Mammary epithelial cell (primary cell): ENCODE measurements at places on chromosomes 12 and 14. TPM values are rescaled to one million over a fixed set of nuclear protein-coding genes. Genes with fewer than 3 reads are reported as not detected.

The CFAP251 gene
- 16.3 TPM for polyA plus RNA-seq

The DBX2 gene
- not detected for polyA plus RNA-seq

The KRT72 gene
- not detected for polyA plus RNA-seq

The SLC17A8 gene
- not detected for polyA plus RNA-seq

The ING4 gene
- polyA plus RNA-seq = 20.3 TPM

The SLC5A8 gene
- 0.01 TPM for polyA plus RNA-seq

The RFLNA gene
- polyA plus RNA-seq = 0.20 TPM

The MYF5 gene
- not detected for polyA plus RNA-seq

The GYS2 gene
- polyA plus RNA-seq = not detected

The ACSS3 gene
- 0.01 TPM for polyA plus RNA-seq
